ENCODE measurements at places on chromosomes 2 and 18.

- no peak for DNase-seq
Measured at GRCh38 chr2:183543222-183543621, 419.0 kb downstream of the NUP35 start.

- DNase-seq, result no peak
Measured at GRCh38 chr2:121868652-121869051, 113.2 kb downstream of the TSN start.

DNA sequence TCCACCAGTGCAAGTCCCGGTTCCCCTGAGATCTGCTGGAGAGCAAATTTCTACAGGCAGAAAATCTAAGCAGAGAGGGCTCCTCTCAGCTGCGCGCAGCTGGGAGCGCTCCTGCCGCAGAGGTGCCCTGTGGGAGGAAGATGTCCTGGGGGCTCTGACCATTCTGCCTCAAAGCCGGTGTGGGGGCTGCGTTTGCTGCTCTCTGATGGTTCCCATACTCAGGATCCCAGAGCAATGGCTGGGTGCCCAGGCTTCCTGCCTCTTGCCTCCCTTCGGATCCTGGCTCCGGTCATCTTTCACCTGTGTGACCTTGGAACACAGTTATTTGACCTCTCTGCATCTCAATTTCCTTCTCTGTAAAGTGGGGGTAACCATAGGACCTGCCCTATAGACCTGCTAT lies 434.2 kb downstream of the ZNF521 start:
- DNase-seq, result no peak

DNA sequence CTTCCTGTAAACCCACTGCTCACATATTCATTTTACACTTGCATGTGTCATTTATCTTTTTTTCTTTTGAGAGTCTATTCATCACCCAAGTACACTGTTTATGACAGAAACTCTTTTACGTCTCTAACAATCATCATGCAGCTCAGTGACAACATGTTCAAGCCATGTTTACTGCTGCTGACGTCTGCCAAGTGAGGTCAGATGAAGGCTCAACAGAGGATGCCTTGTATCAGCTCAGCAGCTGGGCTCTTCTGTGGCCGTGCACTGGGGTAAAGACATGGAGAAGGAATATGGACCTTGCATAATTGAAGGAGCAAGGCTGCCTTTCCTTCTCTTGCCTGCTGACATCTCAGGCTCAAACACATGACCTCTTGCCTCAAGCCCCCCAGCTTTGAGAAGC lies 99.6 kb downstream of the ADD2 start:
- no peak for DNase-seq

DNA sequence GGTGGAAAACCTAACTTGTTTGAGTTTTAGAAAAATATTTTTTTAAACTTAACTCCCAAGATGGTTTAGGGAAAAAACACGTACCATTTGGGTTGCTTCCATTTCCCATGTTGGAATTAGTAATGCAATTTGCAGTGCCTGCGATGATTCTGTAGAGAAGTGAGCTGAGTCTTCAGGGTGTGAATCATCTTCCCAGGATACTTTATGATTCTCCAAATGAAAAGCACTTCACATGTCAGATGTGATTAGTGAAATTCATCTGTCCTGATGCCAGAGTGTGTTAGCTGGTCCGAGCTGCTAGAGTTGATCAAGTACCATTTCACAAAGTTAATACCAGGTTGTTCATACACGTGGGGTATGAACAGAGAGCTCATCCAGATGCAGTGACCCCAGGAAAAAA lies 59.1 kb downstream of the ACOXL start:
- no peak for DNase-seq

- DNase-seq, result no peak
Measured at GRCh38 chr2:140117386-140117785, 1337.2 kb upstream of the NXPH2 start.

DNA sequence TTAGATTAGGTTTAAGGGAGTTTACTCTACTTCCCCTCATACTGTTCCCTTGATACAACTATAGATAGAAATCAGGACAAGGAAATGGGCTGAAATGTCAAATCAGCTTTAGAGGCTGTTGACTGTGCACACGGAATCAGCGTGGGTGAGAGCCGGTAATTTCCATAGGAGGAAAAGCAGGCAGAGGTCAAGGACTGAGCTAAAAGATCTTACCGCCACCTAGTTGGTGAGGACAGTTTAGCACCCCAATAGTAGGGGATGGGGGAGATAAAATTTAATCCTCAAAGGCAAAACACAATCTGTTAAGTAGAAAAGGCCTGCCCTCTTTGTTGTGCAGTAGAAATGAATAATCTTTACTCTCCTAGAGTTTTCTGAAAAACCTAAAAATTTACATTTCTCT lies 1154.5 kb upstream of the CHAC2 start:
- no peak for DNase-seq

DNA sequence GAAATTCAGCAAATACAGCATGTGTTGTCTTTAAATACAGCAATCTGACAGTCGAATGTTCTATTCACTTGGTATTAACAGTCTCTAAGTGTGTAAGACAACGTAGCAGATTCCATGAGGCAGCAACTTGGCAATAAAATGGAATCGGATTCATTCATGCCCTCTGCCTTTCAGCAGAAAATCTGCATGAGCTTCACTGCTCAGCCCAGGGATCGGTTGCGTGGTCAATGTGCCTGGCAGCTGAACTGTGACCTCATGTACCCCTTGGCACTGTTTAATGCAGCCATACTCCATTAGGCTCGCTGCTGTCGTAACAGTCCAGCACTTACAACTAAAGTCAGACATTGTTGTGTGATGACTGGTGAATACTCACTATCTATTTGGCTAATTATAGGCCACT lies 17.7 kb upstream of the RGPD4 start:
- no peak for DNase-seq

Measured in fibroblast of skin of left biceps (primary cell).